ENCODE measurements at places on chromosomes 5 and 9.

GRCh38 chr9:107363516-107364152 is 80.6 kb downstream of the RAD23B start:
- peak; percentile 35 for DNase-seq

- no peak for DNase-seq
Measured at GRCh38 chr5:14142202-14142826, 828 bp upstream of the TRIO start.

DNA sequence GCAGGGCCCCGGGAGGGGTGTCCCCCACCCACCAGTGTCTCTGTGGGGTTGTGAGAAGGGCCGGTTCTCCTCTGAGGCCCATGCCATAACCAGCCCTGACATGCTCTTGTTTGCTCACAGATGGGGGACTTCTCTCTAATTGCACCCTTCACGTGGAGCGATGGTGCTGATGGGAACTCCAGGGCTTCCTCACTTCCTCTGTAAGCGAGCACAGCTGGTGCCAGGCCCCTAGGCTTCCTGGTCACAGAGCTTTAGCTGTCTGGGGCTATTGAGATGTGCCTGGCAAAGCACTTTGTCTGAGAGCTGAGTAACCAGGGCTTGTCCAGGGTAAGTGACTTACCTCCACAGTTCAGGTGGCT is 36.4 kb downstream of the PHF2 start:
- no peak for DNase-seq

DNA sequence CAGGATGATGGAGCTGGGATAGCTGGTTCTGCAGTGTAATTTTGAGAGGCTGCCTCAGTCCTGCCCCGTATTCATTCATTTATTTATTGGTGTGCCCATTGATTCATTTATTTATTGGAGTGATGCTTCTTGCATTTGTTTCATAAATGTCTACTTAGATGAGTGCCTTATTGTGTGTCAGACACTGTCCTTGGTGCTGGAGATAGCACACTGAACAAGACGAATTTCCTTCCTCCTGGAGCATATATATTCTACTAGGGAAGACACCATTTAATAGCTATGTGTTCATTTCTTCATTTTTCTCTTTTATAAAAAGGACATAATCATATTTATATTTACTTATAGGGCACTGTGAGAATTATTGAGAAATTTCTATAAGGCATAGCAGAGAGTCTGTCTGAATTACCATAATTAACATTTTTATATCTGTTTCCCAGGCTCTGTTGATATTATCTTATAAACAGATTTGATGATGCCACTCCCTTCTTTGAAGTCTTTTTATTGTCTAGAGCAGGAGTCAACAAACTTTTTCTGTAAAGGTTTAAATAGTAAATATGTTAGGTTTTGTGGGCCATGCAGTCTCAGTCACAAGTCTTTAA is 433.9 kb upstream of the ZNF608 start:
- no peak for DNase-seq

DNA sequence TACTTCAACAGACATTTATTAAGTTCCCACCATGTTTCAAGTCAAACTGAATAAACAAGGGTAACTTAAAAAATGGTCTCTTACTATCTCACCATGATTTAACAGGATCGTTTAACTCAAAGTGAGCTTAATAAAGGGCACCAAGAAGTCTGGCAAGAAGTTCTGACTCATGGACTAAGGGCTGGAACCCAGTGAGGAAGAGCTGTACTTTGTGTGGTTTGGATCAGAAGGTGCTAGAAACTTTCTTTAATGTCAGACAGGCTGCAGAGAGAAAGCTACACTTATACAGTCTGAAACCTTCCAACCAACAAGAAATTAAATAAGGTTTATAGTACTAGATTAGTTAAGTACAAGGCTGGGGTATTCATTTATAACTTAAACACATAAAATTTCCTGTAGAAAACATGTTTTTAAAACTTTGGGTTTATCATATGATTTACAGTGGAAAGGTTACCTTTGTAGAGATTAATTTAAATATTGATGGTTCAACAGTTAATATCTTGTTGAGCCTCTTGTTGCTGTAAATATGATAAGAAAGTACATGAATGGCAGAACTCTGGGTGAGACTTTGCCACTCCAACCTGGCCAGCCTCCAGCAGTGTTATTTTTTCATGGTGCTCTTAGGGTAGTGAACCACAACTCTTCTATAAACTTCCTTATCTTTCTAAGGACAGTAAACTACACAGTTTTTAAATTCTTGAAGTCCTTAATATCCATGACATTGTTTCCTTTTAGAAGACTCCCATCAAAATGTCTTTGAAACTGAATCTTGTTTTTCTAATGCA is 162.8 kb downstream of the MAN2A1 start:
- no peak for DNase-seq

DNA sequence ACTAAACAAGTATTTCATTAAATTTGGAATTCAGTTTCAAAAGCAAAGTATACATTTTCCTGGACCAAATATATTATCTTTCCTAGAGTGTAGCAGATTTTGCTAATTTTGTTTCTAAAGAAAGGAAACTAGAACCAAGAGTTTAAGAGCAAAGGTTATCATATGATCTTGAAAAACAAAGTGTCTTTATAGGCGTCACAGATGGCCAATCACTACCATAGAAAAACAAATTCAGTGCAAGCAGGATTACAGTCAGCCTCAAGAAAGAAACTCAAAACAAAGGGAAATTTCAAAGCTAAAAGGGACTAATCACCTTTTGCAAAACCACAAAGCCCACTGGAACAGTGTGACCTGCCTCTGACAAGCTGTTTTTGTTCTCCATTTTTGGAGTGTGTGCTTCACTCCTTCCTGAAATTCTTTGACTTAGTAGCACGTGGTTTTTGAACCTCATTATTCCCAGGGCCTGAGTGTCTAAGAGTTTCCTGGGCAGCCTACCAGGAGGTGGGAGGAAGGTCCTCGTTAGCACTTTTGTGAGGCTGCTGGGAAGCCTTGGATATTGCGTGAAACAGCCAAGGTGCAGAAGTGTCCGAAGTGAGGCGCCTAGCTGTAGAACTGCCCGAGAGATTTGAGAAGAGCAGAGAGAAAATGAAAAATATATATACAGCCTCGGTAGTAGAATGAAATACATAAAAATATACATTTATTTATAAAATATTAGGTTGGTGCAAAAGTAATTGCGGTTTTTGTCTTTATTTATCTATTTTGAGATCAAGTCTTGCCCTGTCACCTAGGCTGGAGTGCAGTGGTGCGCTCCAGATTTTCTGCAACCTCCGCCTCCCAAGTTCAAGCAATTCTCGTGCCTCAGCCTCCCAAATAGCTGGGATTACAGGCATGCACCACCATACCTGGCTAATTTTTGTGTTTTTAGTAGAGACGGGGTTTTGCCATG is 246.1 kb downstream of the MARCHF11 start:
- DNase-seq = no peak

Measured in left ventricle myocardium superior (tissue), 1 donor.